ENCODE measurements at places on chromosomes 13 and 19.

DNA sequence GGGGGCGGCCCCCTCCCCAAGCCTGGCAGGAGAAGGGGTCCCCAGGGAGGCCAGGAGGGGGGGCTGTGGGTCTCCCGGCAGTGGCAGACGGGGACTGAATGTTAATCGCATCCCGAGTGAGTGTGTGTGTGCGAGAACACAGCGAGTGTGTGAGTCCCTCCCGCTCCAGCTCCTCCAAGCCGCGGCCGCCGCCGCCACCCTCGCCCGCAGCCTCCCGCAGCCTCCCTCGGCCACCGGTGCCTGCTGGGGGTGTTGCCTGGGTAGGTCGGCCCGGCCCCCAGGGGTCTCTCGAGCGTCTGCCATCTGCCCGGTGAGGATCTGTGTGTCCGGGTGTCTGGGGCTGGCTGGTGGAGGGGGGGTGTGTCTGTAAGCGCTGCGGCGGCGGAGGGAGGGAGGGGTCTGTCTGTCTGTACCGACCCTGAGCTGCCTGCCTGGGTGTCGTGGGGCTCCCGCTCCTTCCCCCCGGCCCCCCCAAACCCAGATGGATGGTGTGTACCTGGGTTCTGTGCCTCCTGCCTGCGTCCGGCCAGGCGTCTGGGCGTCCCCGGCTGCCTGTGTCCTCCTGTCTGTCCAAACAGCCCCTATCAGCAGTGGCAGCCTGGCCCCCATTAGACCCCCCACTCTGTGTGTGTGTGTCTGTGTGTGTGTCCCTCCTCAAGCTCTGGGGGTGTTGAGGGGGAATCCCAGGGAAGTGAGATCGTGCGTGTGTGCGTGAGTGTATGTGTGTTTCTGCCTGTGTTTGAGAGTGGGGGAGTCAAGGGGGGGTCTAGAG lies at the start of gene GRIN2D:
Gene GRIN2D (plus strand): TSS at position 110 of the 772 bp plus-strand sequence. CDS start 4,725 bp downstream, outside the sequence.
- DNase-seq = peak; percentile 33

DNA sequence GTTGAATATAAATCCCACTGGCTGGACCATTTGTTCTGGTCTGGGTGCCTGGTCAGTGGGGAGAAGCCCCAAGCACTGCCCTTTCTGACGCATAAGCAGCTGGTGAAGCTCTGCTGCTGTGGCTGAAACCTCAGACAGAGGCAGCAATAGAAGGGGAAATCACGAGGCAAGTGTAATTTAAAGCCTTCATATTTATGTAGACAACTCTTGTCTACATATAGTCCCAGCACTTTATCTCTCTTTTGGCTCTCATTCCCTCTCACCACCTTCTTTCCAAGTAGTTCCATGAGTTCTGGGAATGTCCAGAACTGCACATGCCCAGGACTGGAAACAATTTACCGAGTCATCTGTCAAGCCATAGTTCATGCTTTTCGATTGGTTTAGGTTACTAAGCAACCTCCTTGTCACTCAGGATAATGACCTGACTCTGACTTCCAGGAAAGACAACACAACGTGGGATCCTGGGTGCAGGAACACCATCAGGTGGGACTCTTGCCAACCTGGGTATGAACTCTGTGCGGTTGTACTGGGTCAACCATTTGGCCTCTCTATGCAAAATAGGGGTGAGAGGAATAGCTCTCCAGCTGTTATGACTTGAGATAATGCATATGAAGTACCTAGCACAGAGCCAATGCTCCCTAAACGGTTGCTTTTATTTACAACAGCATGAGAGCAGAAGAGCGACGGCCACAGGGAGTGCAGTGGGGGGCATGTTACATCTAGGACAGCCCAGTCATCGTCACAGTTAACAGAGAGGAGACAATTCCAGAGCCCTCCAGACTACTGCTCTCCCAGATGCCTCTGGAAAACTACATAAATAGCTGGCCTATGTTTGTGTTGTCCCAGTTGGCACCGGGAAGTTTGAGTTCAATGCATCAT lies 321.9 kb downstream of the FOXO1 start:
- peak; percentile 12 for DNase-seq

DNA sequence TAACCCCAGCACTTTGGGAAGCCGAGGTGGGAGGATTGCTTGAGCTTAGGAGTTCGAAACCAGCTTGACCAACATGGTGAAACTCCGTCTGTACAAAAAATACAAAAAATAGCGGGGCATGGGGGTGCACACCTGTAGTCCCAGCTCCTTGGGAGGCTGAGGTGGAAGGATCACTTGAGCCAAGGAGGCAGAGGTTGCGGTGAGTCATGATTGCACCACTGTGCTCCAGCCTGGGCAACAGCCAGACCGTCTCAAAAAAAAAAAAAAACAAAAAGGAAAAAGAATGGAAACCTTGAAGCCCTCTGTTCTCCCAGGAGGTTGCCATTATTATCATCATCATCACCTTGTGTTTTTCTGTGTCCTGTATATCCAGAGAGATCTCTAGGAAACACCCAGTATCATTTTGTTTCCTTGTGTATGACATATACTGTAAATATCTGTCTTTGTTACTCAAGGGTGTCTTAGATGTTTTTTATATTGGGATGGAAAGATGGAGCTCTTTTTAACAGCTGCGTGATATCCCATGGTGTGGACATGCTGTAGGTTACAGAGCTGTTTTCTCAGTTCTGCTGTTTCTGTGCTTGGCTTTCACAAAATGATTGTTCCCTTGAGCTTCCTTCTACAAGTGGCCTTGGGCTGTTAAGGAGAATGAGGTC lies 11.8 kb downstream of the CHAF1A start:
- DNase-seq = peak; percentile 47

GRCh38 chr19:18905513-18906236 lies 9.7 kb upstream of the CERS1 start:
- no peak for DNase-seq

GRCh38 chr13:45928843-45929242 lies 77.3 kb upstream of the SIAH3 start:
- peak; percentile 21 for DNase-seq

- DNase-seq = no peak
Measured at GRCh38 chr19:33627526-33627925, 5.8 kb downstream of the CHST8 start.

DNA sequence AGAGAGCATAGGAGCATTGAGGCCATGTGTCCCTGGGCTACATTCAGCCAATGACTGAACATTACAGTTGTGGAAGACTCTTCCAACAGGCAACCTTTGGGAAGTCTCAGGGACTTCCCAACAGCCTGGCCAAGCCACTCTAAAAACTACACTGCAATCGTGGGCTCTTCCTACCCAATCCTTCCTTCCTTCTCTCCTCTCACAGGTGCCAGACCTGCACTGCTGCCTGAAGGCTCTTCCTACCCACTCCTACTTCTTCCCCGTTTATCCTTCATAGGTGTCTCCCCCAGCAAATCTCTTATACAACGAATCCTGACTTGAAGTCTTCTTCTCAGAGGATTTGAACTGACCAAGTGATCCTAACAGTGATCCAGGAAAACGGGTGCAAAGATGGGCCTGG lies 47.1 kb upstream of the MBNL2 start:
- DNase-seq = no peak

- DNase-seq = peak; percentile 91
Measured at GRCh38 chr13:95298971-95299621, 2.2 kb downstream of the ABCC4 start.

- no peak for DNase-seq
Measured at GRCh38 chr19:5809053-5809452, 4.2 kb downstream of the NRTN start.

- DNase-seq = peak; percentile 39
Measured at GRCh38 chr13:29908416-29909080, 58.1 kb upstream of the UBL3 start.

DNA sequence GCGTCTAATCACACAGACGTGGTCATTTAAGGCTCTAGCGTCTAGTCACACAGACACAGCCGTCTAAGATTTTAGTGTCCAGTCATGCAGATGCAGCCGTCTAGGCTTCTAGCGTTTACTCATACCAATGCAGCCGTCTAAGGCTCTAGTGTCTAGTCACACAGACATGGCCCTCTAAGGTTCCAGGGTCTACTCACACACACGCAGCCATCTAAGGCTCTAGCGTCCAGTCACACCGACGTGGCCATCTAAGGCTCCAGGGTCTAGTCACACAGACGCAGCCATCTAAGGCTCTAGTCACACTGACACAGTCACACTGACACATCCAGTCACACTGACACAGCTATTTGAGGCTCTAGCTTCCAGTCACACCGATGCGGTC lies 55.7 kb downstream of the KLF2 start:
- no peak for DNase-seq

GRCh38 chr13:40399756-40400155 lies 266.7 kb downstream of the FOXO1 start:
- DNase-seq = no peak

DNA sequence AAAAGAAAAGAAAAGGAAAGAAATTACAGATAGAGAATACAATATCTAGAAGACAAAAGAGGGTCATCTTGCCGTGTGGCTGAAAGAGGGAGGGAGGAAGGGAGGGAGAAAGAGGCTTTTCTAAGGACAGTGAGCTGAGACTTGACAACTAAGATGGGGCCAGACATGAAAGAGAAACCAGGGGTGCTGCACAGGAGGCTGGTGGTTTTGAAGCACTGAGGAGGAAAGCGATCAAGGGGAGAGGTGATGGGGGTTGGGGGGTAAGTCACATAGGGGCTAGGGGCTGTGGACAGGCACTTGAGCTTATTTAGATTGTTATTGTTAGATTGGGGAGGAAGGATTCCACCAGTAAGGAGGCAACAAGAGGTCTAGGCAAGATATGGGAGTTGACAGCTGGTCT lies 17.3 kb downstream of the PNPLA6 start:
- DNase-seq = no peak

DNA sequence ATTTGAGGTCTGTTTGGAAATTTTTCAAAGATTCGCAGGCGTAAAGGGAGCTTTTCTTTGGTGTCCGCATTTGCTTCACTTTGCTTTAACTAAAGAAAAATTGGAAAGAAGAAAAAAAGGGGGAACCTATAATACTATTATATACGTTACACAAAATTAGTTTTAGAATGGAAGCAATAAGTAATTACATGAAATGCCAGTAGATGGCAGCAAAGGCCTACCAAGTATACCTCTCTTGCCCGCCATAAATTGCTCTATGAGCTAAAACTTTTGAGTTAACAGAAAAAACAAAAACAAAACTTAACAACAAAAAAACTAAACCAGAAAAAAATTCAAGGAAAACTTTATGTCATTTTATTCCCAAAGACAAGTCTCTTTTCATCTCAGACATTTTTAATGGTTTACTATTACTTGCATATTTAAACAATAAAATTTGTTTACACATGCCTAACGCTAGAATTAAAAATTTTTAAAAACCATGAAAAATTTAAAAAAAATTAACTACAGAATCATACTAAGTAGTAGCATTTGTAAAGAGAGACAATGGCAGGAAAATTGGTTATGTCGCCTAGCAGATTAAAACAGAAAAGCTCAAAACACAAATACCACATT lies 271.4 kb downstream of the NALCN start:
- DNase-seq = peak; percentile 44

DNA sequence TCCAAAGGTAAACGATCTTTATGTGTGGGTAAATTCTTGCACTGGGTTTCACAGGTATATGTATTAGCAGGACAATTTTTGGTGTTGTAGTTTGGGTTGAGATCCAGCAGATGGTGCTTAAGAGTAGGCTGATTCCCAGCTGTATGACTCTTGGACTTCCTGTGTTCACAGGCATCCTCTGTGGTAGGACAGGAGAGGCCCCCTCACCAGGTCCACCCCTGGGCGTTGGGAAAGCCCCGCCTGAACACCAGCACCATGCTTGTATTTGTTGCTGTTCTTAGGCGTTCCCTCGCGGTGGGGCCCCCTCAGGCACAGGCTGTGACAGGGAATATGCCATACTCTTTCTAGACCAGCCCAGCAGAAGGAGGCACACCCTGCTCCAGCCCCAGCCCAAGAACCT lies 49.5 kb upstream of the PCDH17 start:
- DNase-seq = no peak

GRCh38 chr13:33994826-33995502 lies 177.0 kb downstream of the RFC3 start:
- DNase-seq = no peak

DNA sequence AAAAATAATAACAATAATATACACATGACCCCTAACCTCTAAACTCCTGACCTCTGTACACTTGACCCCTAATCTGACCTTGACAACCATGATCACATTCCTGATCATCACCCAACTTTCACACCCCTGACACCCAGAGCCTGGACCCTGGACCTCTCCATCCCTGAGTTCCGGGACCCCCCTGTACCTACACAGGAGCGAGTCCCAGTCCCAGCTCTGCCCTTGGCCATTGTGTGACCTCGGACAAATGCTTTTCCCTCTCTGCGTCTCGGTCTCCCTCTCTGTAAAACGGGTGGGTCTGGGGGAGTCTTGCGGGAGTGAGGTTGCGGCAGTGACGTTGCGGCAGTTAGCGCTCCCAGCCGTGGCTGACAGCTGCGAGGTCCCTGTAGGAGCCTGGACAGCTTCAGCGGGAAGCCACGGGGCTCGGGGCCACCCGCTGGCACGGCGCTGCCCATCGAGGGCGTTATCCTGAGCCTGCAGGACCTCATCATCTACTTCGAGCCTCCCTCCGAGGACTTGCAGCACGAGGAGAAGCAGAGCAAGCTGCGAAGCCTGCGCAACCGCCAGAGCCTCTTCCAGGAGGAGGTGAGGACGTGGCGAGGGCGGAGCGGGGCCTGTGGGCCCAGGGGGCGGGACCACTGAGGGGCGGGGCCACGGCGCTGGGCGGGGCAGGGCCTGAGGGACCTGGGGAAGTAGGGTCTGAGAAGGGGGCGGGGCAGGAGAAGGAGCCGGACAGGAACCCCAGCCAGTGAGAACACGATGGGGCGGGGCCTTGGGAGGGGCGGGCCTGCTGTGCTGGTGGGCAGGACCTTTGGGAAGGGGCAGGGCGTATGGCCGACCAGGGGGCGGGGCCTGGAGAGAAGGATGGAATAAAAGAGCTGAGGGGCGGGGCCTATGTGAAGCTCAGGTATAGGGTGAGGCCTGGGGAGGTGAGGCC lies 19.2 kb downstream of the RYR1 start:
- no peak for DNase-seq

DNA sequence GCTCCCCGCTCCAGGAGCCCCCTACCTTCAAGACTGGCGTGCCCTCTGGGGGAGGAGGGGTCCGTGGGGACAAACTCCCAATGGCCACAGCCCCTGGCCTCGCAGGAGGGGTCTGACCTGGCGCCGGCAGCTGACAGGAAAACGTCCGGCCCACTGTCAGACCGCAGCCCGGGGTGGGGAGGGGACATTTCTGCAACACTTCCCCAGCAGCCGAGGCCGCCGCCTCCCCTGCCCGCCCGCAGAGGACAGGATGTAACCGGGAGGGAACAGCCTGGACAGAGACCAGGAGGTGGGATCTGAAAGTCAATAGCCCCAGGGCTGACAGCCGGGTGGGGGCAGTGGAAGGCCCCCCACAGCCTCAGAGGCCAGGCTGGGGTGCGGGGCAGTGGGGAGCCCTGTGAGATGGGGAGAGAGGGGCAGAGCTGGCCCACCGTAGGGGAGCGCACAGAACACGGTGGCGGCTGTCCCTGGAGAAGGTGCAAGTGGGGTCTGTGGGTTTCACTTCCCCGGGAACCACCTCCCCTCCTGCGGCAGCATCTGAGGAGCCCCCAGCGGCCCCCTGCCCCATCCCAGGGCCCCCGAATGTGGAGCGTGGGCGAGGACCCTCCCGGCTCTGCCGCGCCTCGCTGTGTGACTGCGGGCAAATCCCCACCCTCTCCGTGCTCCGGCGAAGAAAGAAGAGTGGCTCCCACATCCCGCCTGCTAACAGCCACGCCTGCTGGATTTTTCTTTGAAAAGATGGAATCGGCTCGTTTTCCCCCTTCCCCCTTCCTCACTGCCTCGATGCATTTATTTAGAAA lies at the start of gene PEAK3:
Gene PEAK3 (minus strand): TSS at position 114 of the 800 bp plus-strand sequence. CDS start 1,244 bp downstream, outside the sequence.
- DNase-seq = peak; percentile 71

- DNase-seq = peak; percentile 89
Measured at GRCh38 chr19:1266129-1266915, 2.8 kb upstream of the CIRBP start.

All from M059J (cell line).